Cerebellar cortex (tissue), 1 donor: ENCODE measurements at places on chromosomes 4 and X.
A peak's percentile ranks its signal among the peaks of the same experiment; 100 is the strongest.

- DNase-seq, result no peak
Measured at GRCh38 chrX:107123750-107124149, 5.1 kb upstream of the RBM41 start.

DNA sequence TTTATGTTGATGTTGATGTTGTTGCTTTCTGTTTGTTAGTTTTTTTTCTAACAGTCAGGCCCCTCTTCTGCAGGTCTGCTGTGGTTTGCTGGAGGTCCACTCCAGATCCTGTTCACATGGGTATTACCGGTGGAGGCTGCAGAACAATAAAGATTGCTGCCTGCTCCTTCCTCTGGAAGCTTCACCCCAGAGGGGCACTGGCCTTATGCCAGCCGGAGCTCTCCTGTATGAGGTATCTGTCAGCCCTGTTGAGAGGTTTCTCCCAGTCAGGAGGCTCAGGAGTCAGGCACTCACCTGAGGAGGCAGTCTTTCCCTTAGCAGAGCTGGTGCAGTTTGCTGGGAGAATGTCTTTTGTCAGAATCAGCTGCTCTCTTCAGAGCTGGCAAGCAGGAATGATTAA lies 34.7 kb downstream of the CDX4 start:
- no peak for DNase-seq

- DNase-seq, result no peak
Measured at GRCh38 chrX:32987142-32987541, 224.2 kb downstream of the DMD start.

DNA sequence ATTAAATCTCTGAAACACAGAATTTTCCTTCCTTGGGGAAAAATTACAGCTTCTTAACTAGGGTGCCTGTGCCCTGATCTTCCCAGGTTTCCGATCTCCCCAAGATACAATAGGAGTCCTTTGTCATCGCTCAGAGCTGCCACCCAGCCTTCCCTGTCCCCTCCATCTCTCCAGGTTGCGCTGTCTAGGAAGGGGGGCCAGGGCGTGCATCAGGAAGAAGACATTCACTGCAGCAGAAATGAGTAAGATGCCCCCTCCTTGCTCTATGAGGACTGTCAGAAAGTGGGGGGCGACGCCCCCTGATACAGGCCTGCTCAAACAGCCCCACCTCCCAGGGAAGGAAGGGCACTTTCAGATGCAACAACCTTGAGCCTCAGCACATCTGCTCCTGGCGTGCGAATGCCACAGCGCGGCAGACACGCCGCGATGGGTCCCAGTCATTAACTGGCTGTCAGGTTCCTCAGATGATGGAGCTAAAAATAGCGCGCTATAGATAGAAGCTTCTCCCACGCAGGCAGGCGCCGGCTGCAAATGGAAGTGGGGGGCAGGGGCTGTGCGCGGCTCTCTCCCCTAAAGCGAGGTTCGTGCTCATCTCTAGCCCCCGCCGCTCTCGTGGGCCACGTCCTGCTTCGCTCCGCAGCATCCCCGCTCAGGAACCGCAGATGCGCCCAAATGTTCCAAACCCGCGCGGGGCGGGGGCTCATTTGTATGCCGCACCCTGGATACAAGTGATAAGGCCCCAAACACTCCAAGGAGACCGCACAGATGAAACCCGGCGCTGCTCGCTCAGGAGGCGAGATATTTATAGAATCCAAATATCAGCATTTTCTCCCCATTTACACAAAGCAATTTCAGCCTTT lies 57.6 kb upstream of the LGI2 start:
- DNase-seq, result peak; percentile 47

- no peak for DNase-seq
Measured at GRCh38 chr4:84490663-84491062, 8.4 kb downstream of the NKX6-1 start.

- DNase-seq, result no peak
Measured at GRCh38 chr4:187726485-187726884, 269.1 kb upstream of the ZFP42 start.

DNA sequence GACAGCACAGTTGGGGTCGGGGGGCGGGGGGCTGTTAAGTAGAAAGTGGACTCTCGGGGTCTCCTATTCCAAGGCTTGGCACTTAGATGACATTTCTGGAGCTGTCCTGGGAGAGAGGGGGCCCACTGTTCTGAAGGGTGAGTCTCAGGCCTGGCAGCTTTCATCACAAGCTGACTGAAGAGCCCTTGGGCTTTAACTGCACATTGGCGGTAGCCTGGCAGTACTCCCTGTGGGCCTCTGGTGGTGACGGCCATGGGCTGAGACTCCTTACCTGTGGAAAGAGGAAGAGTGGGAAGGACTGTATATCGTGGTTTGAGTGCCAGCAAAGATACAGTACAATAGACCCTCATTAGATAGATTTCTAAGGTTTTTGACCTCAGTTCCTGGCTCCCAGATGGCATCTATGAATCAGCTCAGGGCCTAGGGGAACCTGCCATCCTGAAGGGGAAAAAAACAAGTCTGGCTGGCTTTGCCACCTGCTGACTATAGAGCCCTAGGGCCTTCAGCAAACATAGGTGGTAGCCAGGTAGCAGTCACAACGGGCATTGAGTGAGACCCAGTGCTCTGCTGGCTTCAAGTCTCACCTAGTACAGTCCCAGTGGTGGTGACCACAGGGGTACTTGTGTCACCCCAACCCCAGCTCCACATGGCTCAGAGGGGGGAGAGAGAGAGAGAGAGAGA lies 87.9 kb downstream of the ANKRD17 start:
- no peak for DNase-seq

DNA sequence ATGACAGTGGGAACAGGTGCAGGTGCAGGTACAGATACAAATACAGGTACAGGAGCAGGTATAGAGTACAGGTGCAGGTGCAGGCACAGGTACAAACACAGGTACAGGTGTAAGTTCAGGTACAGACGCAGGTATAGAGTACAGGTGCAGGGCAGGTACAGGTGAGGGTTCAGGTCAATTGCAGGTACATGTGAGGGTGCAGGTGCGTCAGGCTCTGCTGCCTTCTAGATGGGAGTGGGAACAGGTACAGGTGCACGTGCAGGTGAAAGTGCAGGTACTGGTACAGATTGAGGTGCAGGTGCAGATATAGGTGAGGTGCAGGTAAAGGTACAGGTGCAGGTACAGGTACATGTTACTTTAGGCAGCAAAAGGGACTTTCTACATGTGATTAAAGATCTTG lies 85.7 kb downstream of the CRLF2 start:
- no peak for DNase-seq

DNA sequence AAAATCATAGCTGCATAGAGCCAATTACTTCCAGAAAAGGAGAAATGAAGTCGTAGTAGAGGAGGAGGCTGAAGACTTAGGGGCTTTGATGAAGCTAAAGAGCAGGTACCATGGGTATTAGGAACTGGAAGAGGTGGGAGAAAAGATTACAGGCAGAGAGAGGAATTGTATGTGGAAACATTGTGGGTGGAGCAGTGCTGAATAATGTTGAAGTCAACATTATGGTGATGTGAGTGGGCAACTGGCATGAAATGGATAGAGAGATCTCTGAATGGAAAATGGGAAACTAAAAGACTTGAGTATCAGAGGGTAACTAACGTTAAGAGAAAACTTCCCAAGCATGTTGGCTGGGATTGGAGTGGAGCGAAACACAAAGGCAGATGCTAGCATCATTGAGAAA lies 92.5 kb downstream of the AREG start:
- DNase-seq, result no peak

- peak; percentile 69 for DNase-seq
Measured at GRCh38 chrX:101658661-101659491, 774 bp downstream of the ARMCX2 start.

GRCh38 chr4:174210354-174210753 lies 73.1 kb downstream of the FBXO8 start:
- no peak for DNase-seq

GRCh38 chrX:130831347-130831722 lies 71.7 kb downstream of the ENOX2 start:
- no peak for DNase-seq

- DNase-seq, result no peak
Measured at GRCh38 chr4:64001229-64001898, 407.9 kb downstream of the TECRL start.

DNA sequence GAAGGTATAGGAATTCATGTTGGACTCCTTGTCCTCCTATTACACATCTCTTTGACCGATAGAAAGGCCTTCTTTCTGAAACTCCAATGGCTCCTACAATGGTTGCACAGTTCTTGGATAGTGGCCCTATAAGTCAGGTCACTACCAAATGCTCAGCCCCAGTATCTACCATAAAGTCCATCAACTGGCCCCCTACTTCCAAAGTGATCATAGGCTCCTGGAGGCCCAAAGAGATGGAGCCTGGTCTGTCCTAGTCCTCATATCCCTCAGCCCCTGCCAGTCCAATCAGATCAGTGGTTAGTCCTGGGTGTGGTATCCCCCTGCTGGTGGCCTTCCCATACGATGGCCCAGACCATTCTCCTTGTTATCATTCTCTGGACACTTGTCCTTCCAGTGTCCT lies 30.3 kb downstream of the SULT1E1 start:
- no peak for DNase-seq

- no peak for DNase-seq
Measured at GRCh38 chrX:15204130-15204751, 65.6 kb downstream of the ASB9 start.

GRCh38 chr4:129738175-129738574 lies 642.2 kb downstream of the C4orf33 start:
- no peak for DNase-seq

DNA sequence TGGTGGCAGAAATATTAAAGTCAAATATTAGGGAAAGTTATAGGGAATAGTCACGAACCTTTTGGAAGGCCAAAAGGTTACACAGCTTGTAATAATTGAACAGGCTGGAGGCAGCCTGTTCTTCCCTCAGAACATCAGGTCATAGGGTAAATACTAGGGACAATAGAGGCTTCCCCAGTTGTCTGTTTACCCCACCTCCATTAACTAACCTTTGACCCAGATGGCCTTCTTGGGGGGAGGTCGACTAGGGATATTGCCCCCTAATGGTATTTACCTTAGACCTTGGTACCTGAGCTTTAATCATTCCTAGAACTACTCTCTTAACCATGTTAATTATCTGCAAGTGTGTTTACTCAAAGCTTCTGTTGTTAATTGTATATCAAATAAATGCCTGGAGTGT lies 26.0 kb downstream of the C4orf17 start:
- DNase-seq, result no peak

DNA sequence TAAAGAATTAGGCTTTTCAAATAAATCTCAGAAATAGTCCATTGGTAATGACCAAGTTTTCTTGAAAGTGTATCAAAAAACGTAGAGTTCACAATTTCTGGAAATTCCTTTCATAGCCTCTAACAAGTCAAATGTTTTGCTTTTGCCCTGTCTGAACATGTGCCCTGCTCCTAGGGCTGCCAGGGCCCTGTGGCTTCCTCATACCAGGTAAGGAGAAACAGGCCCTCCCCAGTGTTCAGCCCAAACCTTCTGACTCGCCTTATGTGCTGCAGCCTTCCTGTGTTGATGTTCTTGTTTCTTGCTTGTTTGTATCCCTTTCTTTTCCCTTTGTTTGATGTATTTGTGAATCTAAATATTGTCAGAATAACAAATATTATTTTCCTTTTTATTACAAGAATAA lies 146.1 kb upstream of the PACRGL start:
- DNase-seq, result no peak

GRCh38 chr4:7647600-7648543 lies 213.1 kb upstream of the PSAPL1 start:
- DNase-seq, result no peak

GRCh38 chr4:105122350-105122749 lies 24.3 kb upstream of the TET2 start:
- no peak for DNase-seq

DNA sequence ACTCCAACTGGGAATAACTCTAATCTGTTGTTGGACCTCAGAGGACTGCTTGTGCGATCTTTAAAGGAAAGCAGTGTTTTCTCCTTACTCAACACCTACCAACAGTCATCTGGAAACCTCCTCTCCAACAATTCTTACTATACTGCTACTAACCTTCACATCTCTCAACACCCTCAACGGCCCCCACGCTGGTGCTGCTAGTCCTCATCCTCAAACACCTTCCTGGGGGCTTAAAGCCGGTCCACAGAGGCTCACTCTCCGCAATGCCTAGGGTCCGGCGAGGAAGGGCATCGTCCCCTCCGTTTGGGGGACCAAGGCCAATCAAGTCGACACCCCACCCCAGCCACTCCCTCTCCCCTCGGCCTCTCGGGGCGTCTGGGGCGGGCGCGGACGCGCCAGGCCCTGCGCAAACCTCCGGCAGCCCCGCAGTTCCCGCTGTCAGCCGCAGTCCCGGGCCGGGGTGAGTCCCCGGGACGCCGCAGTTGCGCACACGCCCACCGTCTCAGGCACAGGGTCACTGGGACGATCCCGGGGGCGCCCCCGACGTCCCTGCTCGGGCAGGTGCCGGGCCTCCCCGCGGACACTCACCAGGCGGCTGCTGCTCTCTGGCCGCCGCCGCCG lies 418 bp downstream of the TAB3 start:
- DNase-seq, result peak; percentile 17

GRCh38 chr4:47278631-47279030 lies 184.9 kb downstream of the COMMD8 start:
- DNase-seq, result peak; percentile 98

DNA sequence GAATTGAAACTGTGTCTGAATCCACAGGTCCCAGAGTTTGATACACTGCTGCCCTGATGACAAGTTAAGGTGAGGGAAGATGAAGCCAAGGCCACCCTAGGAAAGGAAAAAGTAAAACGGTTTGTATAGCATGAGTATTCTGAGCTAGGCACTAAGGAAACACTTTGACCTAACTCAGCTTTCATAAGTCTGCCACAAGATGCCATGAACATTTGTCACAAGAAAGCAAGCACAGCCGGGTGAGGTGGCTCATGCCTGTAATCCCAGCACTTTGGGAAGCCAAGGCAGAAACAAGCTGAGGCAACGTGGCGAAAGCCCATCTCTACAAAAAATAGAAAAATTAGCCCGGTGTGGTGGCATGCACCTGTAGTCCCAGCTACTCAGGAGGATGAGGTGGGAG lies 34.2 kb downstream of the ELOVL6 start:
- no peak for DNase-seq

DNA sequence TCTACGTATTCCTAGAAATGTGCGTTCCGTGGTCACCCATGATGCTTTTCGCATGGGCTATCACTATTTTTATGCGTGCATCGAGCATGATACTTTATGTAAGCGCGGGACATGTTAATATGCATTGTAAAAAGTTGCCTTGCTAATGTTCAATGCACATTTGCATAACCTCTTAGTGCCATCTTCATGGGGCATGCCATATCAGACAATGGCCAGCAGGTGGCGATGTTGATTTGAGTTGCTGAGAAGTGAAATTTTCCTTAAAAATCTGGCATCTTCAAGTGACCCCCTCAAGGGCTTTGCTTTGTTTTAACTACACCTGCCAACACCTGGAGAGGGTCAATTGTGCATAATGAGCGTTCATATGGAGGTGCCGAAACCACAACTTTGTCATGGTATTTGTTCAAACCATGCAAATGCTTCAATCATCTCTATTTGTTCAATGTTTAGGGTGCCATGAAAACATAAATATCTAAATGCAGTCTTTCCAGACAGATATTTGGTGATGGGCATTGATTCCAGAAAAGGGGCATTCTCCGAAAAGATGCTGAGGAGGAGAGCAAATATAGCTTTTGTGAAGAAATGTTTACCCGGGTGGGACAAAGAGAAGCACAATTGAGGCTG lies 833.9 kb upstream of the PRKX start:
- peak; percentile 28 for DNase-seq

GRCh38 chrX:151039351-151039750 lies 56.2 kb downstream of the HMGB3 start:
- DNase-seq, result no peak

GRCh38 chrX:24377195-24377594 lies 16.8 kb downstream of the SUPT20HL1 start:
- no peak for DNase-seq

GRCh38 chrX:111124418-111124817 lies 28.4 kb downstream of the PAK3 start:
- no peak for DNase-seq
